ENCODE measurements at places on chromosomes 6 and 20.

- no peak for DNase-seq
Measured at GRCh38 chr6:32867554-32868256, 13.7 kb downstream of the PSMB9 start.

GRCh38 chr6:87822011-87822410 is 120.0 kb upstream of the AKIRIN2 start:
- no peak for DNase-seq

DNA sequence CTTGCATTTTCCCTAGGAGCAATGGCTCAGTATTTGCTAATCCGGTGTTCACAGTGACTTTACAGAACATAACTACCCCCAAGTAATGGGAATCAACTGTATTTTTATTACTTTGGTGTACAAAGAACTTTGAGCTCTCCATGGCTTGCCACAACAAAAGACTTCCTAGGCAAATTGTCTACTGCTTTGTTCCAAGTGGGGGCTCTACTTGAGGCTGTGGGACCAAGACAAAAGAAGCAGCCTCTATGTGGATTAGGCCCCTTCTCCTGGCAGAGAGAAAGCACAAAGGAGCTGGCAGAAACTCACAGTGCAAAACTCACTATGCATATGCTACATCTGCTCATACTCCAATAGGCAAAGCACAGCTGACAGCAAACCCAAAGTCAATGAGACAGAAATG is 853 bp downstream of the WFDC8 start:
- DNase-seq: no peak

- DNase-seq: no peak
Measured at GRCh38 chr6:5967594-5967993, 39.1 kb downstream of the NRN1 start.

Measured in mesenteric fat pad (tissue), 1 donor.